ENCODE measurements at places on chromosomes 1 and 21. TPM values are rescaled to one million over a fixed set of nuclear protein-coding genes. Genes with fewer than 3 reads are reported as not detected.

MCOLN3 gene
- total RNA-seq, result 13.7 TPM

MPZ gene
- total RNA-seq, result 10.2 TPM

KCNJ9 gene
- not detected for total RNA-seq

LCA5L gene
- 1.1 TPM for total RNA-seq

SELP gene
- 18.5 TPM for total RNA-seq

PIGK gene
- 34.9 TPM for total RNA-seq

GJA9 gene
- not detected for total RNA-seq

CERS2 gene
- total RNA-seq, result 89.3 TPM

MAP1LC3C gene
- 0.40 TPM for total RNA-seq

PGLYRP4 gene
- total RNA-seq, result not detected

CASQ1 gene
- 24.7 TPM for total RNA-seq

ADORA3 gene
- 9.9 TPM for total RNA-seq

OR2L2 gene
- total RNA-seq, result not detected

CYP4A11 gene
- not detected for total RNA-seq

ACTL8 gene
- not detected for total RNA-seq

PPIH gene
- 18.7 TPM for total RNA-seq

CYP4X1 gene
- 3.2 TPM for total RNA-seq

HMGCS2 gene
- 21.2 TPM for total RNA-seq

FAM151A gene
- 0.15 TPM for total RNA-seq

VSIG8 gene
- not detected for total RNA-seq

OR2M7 gene
- not detected for total RNA-seq

ANKRD45 gene
- 0.94 TPM for total RNA-seq

TRIM45 gene
- total RNA-seq, result 21.4 TPM

FAM163A gene
- not detected for total RNA-seq

TNFRSF1B gene
- total RNA-seq, result 18.5 TPM

ALPL gene
- total RNA-seq, result 10.1 TPM

NPHS2 gene
- not detected for total RNA-seq

SLAMF8 gene
- 2.3 TPM for total RNA-seq

LDLRAD2 gene
- 0.23 TPM for total RNA-seq
